Thoracic aorta (tissue), 2 donors: ENCODE measurements at places on chromosomes 13 and 19. TPM values are rescaled to one million over a fixed set of nuclear protein-coding genes. Genes with fewer than 3 reads are reported as not detected.
A peak's percentile ranks its signal among the peaks of the same experiment; 100 is the strongest.

DNA sequence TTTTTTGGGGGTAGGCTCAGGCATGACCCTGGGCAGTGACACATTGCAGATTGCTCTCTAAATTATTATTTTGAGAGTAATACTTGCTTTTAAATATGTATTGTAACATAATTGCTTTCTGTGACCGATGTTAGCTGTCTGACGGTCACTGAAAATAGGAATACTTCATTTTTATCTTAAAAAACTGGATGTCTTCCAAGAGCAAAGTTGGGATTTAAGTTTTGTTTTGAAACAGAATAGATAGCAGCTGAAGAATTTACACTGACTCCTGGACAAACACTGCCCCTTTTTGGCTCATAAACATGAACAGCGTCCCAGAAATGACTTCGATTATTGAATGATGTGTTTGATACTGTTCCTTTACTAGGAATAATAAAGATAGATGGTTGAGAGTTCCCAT lies 535.9 kb downstream of the GPC5 start:
- no peak overlapping the region for H3K27ac ChIP-seq
- H3K27me3 ChIP-seq = no peaks in the 10 kb centered on the region
- H3K4me1 ChIP-seq = no peaks in the 10 kb centered on the region
- no peak overlapping the region for H3K4me3 ChIP-seq

DNA sequence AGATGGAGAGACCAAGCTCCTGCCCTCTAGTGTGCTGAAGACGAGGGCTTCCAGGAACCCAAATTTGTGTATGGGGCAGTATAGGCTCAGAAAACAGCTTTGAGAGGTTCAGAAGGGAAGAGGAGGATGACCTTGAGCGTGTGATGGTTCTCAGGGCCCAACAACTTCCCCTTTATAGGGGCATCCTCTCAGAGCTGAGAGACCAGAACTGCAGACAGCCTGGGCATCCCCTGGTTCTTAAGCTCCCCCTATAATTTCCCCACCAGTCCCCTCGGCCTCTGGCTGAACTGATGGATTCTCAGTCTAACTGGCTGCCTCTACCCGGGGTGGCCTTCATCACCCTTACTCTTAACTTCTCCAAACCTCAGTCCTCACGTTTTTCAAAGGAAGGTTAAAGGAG lies 167.5 kb downstream of the URI1 start:
- no peak for DNase-seq
- no peaks in the 10 kb centered on the region for H3K4me1 ChIP-seq
- no peak overlapping the region for H3K27ac ChIP-seq
- no peak overlapping the region for H3K4me3 ChIP-seq

DNA sequence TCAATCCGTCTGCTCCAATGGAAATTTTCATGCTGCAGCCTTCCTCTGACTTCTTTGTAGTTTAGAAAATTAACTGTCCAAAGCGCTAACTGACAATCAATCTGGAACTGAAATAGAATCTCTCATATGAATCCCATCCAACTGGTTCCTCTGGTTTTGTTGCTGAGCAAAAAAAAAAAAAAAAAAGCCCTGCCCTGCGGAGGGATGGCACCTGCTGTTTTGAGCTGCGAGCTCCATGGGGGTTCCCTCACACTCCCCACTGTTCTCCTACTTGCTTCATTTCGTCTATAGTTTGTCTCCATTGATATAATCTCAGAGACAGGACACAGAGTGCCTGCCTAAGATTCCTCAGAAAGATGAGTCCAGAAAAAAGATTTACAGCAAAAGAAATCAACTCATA lies 33.4 kb downstream of the FAAP24 start:
- no peaks in the 10 kb centered on the region for H3K27me3 ChIP-seq
- no peaks in the 10 kb centered on the region for H3K4me1 ChIP-seq
- H3K36me3 ChIP-seq = no peaks in the 10 kb centered on the region
- no peak for DNase-seq
- H3K27ac ChIP-seq = no peak overlapping the region
- no peak overlapping the region for H3K4me3 ChIP-seq

DNA sequence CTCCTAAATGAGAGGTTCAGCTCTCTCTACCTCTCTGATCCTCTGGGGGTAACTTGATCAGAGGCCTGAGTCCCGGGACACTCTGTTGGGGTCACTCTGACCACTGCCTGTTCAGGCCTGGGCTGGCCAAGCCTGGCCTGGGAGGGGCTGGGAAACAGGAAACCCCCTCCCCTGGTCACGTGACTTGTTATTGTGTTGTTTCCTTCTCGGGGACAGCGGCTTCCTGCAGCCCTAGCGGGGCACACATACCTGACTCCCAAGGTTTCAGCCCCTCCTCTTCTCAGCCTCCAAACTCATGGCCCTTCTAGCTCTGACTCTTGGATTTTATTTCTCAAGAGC lies at the start of gene USHBP1:
TSS of gene USHBP1 (minus strand) at position 105 of the 339 bp plus-strand sequence. CDS start 446 bp downstream, outside the sequence.
- DNase-seq = no peak
- H3K4me3 ChIP-seq = no peak within 1 kb of the TSS
- H3K4me1 ChIP-seq = peaks cover 8% of the 10 kb centered on the region

GRCh38 chr19:38182536-38183210 lies 41.3 kb downstream of the DPF1 start:
- peaks cover 11% of the 10 kb centered on the region for H3K4me1 ChIP-seq
- peaks cover 3% of the 10 kb centered on the region for H3K36me3 ChIP-seq
- H3K27me3 ChIP-seq = no peaks in the 10 kb centered on the region
- no peak for DNase-seq

GRCh38 chr13:23684647-23685046 lies 114.4 kb downstream of the TNFRSF19 start:
- H3K4me3 ChIP-seq = no peak overlapping the region
- H3K36me3 ChIP-seq = no peaks in the 10 kb centered on the region
- H3K27me3 ChIP-seq = no peaks in the 10 kb centered on the region
- no peak overlapping the region for H3K27ac ChIP-seq
- H3K4me1 ChIP-seq = no peaks in the 10 kb centered on the region

- no peaks in the 10 kb centered on the region for H3K4me1 ChIP-seq
- H3K27me3 ChIP-seq = no peaks in the 10 kb centered on the region
- H3K27ac ChIP-seq = no peak overlapping the region
- no peak overlapping the region for H3K4me3 ChIP-seq
- H3K36me3 ChIP-seq = no peaks in the 10 kb centered on the region
- no peak for DNase-seq
Measured at GRCh38 chr13:25836574-25837336, 215.1 kb downstream of the SHISA2 start.

- peaks cover 22% of the 10 kb centered on the region for H3K4me1 ChIP-seq
- DNase-seq = no peak
- H3K4me3 ChIP-seq = peak within 1 kb of the TSS; percentile 73
Measured at GRCh38 chr19:10625003-10625761, at the start of gene SLC44A2. Gene SLC44A2 (plus strand): TSS chr19:10625553. CDS start chr19:10625634, 81 bp downstream.

DNA sequence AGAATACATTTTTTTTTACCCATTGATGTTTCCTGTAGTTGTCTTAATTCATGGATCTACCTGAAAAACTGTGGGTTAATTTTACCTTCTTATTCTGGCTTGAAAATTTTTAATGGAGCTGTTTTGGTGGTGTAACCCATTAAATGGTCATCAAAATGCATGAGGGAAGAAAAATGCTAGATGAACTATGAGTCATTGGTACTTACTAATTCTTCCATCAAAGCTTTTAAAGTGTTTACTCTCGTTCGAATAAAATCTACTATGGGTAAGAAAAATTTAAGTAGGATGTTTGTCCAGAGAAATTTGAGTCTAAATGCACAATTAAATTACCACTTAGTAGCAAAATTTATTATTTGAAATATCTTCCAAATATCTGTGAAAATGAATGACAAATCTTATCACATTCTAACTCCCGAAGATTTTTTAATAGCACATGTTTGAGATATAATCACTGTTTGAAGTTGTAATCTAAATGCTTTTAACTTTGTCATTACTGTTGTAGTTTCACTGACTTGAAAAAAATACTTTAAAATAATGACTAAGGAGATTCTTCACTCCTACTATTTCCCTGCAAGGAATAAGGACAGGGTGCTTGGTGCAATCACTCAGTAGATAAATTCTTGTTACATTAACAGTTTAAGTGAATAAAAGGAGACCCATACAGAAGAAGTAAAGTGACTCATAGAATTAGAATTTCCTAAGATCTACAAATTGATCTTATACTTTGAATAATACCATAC lies 437.7 kb downstream of the IRS2 start:
- H3K27me3 ChIP-seq = no peaks in the 10 kb centered on the region
- DNase-seq = no peak
- H3K27ac ChIP-seq = no peak overlapping the region
- no peaks in the 10 kb centered on the region for H3K4me1 ChIP-seq

DNA sequence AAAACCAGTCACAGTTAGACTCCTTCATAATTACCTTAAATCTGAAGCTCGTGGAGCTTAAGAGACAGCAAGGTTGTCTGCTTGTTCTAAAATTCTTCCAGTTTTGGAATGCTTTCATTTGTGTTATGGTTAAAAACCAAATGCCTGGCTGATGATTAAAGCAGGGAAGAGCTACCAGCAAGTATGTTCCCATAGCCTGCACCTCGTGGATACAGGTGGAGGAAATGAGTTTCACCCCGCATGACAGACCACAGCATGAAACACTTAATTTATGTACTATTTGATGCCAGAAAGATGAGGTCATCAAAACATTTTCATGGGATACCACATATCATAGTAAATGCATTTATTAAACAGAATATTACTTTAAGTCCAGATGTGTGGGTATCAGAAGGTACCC lies 416 bp upstream of the DOCK9 start:
- no peaks in the 10 kb centered on the region for H3K27me3 ChIP-seq
- no peak for DNase-seq
- peak overlapping the region; percentile 71 for H3K4me3 ChIP-seq
- peaks cover 7% of the 10 kb centered on the region for H3K4me1 ChIP-seq
- H3K27ac ChIP-seq = peak overlapping the region; percentile 10

DNA sequence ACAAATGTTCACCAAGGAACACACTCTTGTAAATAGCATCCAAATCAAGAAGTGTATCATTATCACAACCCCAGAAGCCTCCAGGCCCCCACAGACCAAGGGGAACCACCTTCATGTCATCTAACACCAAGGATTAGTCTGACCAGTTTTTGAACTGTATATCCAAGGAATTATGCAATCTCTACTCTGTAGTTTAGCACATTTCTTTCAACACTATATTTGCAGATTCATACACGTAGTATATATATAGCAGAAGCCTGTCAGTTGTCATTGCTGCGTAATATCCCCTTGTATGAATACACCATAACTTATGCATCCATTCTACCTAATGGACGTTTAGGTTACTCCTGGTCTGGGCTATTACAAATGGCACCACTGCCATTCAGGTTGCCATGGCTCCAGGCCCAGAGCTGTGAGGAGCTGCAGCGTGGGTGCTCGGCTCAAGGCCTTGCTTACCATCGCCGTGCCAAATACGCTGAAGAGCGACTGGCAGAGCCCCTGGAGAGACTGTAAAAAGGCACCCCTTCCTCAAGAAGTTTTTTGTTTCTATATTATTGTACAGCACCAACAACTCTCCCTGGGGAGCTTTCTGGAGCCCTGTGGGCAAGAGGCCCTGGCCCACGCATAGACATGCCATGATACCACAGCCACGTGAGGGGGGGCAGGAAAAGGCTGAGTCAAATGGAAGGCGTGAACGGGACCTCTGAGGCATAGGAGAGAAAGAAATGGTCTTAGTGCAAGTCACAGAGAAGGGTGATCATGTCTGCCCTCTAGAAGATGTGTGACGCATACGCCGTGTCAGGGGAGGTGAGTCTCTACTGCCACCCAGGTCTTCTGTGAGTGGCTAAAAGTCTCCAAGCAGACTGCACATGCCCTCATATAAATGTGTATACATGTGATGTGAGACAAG lies 10.8 kb downstream of the LATS2 start:
- no peak overlapping the region for H3K4me3 ChIP-seq
- H3K36me3 ChIP-seq = no peaks in the 10 kb centered on the region
- no peaks in the 10 kb centered on the region for H3K27me3 ChIP-seq
- peaks cover 57% of the 10 kb centered on the region for H3K4me1 ChIP-seq

- no peak overlapping the region for H3K27ac ChIP-seq
- H3K27me3 ChIP-seq = no peaks in the 10 kb centered on the region
Measured at GRCh38 chr13:60152904-60153303, 10.8 kb downstream of the DIAPH3 start.

The MIR17HG gene
- total RNA-seq = 2.7 TPM

The CRB3 gene
- 2.1 TPM for total RNA-seq

The CEACAM4 gene
- total RNA-seq = 4.0 TPM

The PRX gene
- 3.7 TPM for total RNA-seq

The NFIX gene
- 145 TPM for total RNA-seq

The GJB6 gene
- total RNA-seq = not detected

The CELF5 gene
- total RNA-seq = not detected

The NECTIN2 gene
- total RNA-seq = 84.3 TPM

The CKM gene
- 0.85 TPM for total RNA-seq

The LSM14A gene
- total RNA-seq = 79.1 TPM

The ZMYM2 gene
- total RNA-seq = 94.2 TPM
